Colonic mucosa (tissue), 4 donors: ENCODE measurements at places on chromosomes 16 and 17. TPM values are rescaled to one million over a fixed set of nuclear protein-coding genes. Genes with fewer than 3 reads are reported as not detected.
A peak's percentile ranks its signal among the peaks of the same experiment; 100 is the strongest.

The MT4 gene
- total RNA-seq, result not detected

The NTN3 gene
- not detected for total RNA-seq

The OR1G1 gene
- not detected for total RNA-seq

The OR1F1 gene
- total RNA-seq, result not detected

- no peak for DNase-seq
Measured at GRCh38 chr16:85983606-85984230, 84.8 kb downstream of the IRF8 start.

- DNase-seq, result peak; percentile 63
Measured at GRCh38 chr17:1555651-1556471, 6.7 kb downstream of the PITPNA start.

DNA sequence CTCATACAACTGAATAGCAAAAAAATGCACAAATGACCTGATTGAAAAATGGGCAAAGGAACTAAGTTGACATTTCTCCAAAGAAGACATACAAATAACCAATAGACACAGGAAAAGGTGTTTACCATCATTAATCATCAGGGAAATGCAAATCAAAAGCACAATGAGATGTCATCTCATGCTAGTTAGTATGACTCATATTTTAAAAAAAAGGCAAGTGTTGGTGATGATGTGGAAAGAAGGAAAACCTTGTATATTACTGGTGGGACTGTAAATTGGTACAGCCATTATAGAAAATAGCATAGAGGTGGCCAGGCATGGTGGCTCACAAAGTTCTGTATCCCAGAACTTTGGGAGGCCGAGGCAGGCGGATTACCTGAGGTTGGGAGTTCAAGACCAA is 232.5 kb upstream of the ZFHX3 start:
- DNase-seq, result no peak

- DNase-seq, result no peak
Measured at GRCh38 chr16:59614466-59615240, 880.5 kb upstream of the GOT2 start.

DNA sequence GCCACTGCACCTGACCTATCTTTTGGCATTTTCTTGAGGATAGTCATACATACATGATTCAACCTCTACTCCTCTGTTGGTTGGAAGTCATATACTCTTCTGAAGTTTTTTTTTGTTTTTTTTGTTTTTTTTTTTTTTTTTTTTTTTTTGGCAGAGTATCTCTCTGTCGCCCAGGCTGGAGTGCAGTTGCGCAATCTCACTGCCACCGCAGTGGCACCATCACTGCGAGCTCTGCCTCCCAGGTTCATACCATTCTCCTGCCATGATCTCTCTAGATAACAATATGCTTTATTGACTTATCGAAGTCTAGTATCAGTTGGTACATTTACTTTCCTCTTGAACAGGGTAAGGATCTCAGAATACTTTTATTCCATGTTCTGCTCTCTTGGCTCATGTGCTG is 224.2 kb upstream of the WSCD1 start:
- DNase-seq, result no peak

- no peak for DNase-seq
Measured at GRCh38 chr16:52309446-52310416, 237.2 kb downstream of the TOX3 start.

- DNase-seq, result no peak
Measured at GRCh38 chr16:4212934-4213296, 29.0 kb downstream of the SRL start.
